Gastroesophageal sphincter (tissue), 4 donors: ENCODE measurements at places on chromosomes 5 and 9. TPM values are rescaled to one million over a fixed set of nuclear protein-coding genes. Genes with fewer than 3 reads are reported as not detected.

- H3K27ac ChIP-seq = no peak overlapping the region
- peaks cover 8% of the 10 kb centered on the region for H3K4me1 ChIP-seq
- ATAC-seq = no peak
- no peak overlapping the region for H3K4me3 ChIP-seq
Observed at GRCh38 chr9:124555043-124555442, 47.8 kb upstream of the NR5A1 start.

DNA sequence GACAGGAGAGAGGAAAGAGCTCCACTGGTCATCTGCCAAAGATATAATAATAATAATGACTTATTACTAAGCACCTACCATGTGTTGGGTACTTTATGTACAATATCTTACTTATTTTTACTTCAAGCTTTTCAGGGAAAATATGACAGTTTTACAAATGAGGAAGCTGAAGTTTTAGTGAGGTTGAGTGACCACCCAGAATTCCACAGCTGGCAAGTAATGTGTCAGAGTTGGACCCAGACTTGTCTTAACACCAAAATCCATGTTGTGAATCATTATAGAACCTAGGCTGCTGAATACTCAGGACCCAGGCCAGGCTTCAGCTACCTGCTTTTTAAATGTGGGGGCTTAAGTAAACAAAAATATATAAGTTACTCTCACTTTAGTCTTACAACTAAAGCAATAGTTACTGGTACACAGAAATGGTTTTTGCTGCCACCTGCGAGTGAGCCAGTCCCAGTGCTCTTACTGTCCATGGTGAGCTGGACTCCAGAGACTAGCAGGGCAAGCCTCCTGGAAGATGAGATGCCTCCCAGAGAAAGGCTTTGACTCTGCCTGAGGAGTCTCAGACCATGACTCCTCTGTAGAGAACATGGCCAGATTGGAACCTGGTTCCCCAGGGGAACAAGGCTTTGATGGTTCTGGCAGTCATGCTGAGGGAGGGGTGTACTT is 29.9 kb downstream of the RUSC2 start:
- no peak overlapping the region for H3K4me3 ChIP-seq
- peak overlapping the region; percentile 96 for H3K27ac ChIP-seq
- no peaks in the 10 kb centered on the region for H3K36me3 ChIP-seq
- no peaks in the 10 kb centered on the region for H3K27me3 ChIP-seq
- ATAC-seq = no peak

GRCh38 chr5:38555354-38556087 is 925 bp downstream of the LIFR start:
- no peaks in the 10 kb centered on the region for H3K36me3 ChIP-seq
- H3K27me3 ChIP-seq = no peaks in the 10 kb centered on the region
- ATAC-seq = no peak

DNA sequence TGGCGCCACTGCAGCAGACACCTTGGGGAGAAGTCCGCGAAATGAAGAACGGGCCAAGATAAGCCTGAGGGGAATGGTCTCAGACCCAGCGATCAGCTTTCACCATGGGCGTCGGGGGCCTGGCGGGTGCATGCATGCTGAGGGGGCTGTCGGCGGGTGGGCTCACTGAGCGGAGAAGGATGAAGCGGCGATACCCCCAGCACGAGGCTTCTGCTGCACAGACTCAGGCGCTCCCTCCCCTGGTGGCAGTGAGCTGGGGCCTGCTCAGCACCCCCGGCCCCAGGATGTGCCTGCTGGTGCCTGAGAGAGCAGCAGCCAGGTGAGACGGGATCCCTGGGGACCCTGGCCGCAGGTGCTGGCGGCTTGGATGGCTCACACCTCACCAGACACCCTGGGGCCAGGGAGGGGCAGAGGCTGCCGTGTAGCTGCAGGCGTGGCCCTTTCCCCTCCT is 31.2 kb downstream of the CEP72 start:
- no peak for ATAC-seq
- no peak overlapping the region for H3K4me3 ChIP-seq
- no peak overlapping the region for H3K27ac ChIP-seq
- H3K4me1 ChIP-seq = no peaks in the 10 kb centered on the region

- peak; percentile 38 for ATAC-seq
- H3K4me1 ChIP-seq = peaks cover 45% of the 10 kb centered on the region
- H3K27ac ChIP-seq = peak overlapping the region; percentile 95
- H3K36me3 ChIP-seq = peaks cover 22% of the 10 kb centered on the region
Observed at GRCh38 chr9:130579738-130580463, 524 bp downstream of the FUBP3 start.

GRCh38 chr5:53084546-53085255 is 24.9 kb downstream of the MOCS2 start:
- H3K36me3 ChIP-seq = no peaks in the 10 kb centered on the region
- no peak overlapping the region for H3K27ac ChIP-seq
- ATAC-seq = no peak
- no peaks in the 10 kb centered on the region for H3K4me1 ChIP-seq
- H3K27me3 ChIP-seq = no peaks in the 10 kb centered on the region

DNA sequence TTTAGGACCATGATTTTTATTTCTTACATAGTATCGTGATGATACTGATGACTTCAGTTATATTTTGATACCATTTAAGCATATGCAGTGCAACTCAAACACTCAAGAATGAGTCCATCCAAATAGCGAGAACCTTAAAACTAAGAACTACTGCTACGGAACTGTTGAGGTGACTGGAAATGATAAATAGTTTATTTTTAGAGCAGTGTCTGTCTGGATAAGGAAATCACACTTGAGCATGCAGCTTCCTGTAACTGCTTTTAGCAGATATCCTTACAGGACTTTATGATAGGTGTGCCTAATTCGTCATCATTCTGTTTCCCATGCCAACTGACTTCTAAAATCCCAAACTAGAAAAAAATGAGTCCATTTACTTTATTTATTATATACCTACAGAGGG is 85.5 kb downstream of the ADGRV1 start:
- H3K36me3 ChIP-seq = no peaks in the 10 kb centered on the region
- H3K4me3 ChIP-seq = no peak overlapping the region
- H3K27me3 ChIP-seq = no peaks in the 10 kb centered on the region
- H3K4me1 ChIP-seq = no peaks in the 10 kb centered on the region
- no peak overlapping the region for H3K27ac ChIP-seq

GRCh38 chr5:180093651-180094382 is 22.3 kb upstream of the RNF130 start:
- H3K36me3 ChIP-seq = no peaks in the 10 kb centered on the region
- H3K4me1 ChIP-seq = no peaks in the 10 kb centered on the region
- no peak overlapping the region for H3K4me3 ChIP-seq
- H3K27ac ChIP-seq = no peak overlapping the region
- ATAC-seq = no peak

DNA sequence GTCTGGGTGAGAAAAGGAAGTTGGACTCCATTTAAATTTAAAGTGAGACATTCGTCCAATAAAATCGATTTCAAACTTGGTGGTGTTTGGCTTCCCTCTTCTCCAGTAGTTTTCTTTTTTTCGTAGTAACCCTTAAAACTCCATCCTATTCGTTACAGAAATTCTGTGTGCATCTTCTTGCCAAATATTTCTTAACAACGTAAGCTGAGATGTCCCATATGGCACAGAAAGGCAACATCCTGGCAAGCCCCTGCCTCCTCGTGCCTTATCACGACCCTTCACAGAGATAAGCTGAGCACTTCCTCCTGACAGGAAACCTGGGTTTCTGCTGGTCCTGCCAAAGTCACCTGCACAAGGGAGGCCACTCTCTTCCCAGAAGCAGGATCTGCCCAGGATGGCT is 11.8 kb upstream of the ADAMTS2 start:
- peaks cover 8% of the 10 kb centered on the region for H3K27me3 ChIP-seq
- no peak for ATAC-seq
- H3K4me1 ChIP-seq = peaks cover 21% of the 10 kb centered on the region

- no peak for ATAC-seq
- no peak overlapping the region for H3K27ac ChIP-seq
- peaks cover 24% of the 10 kb centered on the region for H3K36me3 ChIP-seq
- H3K4me1 ChIP-seq = no peaks in the 10 kb centered on the region
Observed at GRCh38 chr9:92850898-92851297, 26.9 kb downstream of the ZNF484 start.

GRCh38 chr9:98359569-98359968 is 104.1 kb upstream of the TBC1D2 start:
- no peak overlapping the region for H3K27ac ChIP-seq
- peaks cover 8% of the 10 kb centered on the region for H3K27me3 ChIP-seq
- H3K4me3 ChIP-seq = no peak overlapping the region
- ATAC-seq = no peak
- no peaks in the 10 kb centered on the region for H3K36me3 ChIP-seq
- no peaks in the 10 kb centered on the region for H3K4me1 ChIP-seq

DNA sequence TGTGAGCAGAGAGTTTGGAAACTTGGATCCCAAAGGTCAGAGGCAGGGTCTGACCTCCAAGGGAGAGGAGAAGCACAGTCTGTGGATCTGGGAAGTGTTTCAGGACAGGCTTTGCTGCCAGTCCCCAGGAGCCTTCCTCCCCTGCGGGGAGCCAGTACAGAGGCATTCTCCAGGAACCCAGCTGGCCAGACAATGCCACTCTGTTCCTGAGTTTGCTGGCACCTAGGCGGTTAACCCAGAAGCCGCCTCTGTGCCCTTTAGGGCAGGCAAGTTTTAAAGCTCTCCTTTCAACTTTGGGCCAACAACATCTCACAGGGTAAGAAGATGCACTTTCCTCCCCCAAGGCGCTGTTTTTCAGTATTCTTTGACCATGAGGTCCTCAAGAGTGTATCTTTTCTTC is 37.0 kb upstream of the FGF1 start:
- H3K36me3 ChIP-seq = no peaks in the 10 kb centered on the region
- peaks cover 4% of the 10 kb centered on the region for H3K27me3 ChIP-seq
- H3K4me1 ChIP-seq = no peaks in the 10 kb centered on the region
- H3K27ac ChIP-seq = no peak overlapping the region
- H3K4me3 ChIP-seq = no peak overlapping the region

GRCh38 chr5:31996909-31997308 is 177.2 kb downstream of the GOLPH3 start:
- peaks cover 10% of the 10 kb centered on the region for H3K36me3 ChIP-seq
- H3K4me1 ChIP-seq = no peaks in the 10 kb centered on the region
- ATAC-seq = no peak
- H3K27me3 ChIP-seq = no peaks in the 10 kb centered on the region

GRCh38 chr9:75914883-75915452 is 24.5 kb downstream of the PCSK5 start:
- no peak overlapping the region for H3K27ac ChIP-seq
- no peaks in the 10 kb centered on the region for H3K36me3 ChIP-seq
- H3K27me3 ChIP-seq = no peaks in the 10 kb centered on the region
- H3K4me3 ChIP-seq = no peak overlapping the region

- H3K27ac ChIP-seq = no peak overlapping the region
- H3K4me3 ChIP-seq = no peak overlapping the region
- no peaks in the 10 kb centered on the region for H3K27me3 ChIP-seq
- no peak for ATAC-seq
- no peaks in the 10 kb centered on the region for H3K4me1 ChIP-seq
Observed at GRCh38 chr9:94655739-94656138, 16.4 kb upstream of the FBP1 start.

DNA sequence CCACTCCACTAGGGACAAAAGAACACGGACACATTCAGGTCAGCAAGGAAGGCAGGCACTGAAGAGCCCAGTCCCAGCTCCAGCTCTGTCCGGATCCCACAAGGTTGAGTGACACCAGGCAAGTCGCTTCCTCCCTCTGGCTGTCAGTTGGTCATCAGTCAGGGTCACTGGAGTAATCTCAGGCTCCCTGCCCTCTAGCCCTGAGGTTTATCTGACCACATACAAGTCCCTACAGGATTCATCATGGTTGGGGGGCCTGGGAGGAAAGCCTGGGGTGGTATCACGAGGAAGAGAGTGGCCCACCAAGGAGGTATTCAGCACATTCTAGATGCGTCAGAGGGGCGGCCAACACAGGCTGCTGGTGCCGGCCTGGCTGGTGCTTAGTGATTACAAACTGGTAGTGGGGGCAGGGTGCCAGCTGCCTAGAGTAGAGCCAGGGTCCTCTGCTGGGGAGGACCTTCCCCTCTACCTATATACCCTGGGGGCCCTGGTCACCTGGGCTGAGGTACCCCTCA is 81.5 kb downstream of the SHB start:
- H3K27ac ChIP-seq = no peak overlapping the region
- H3K4me1 ChIP-seq = peaks cover 9% of the 10 kb centered on the region
- no peaks in the 10 kb centered on the region for H3K27me3 ChIP-seq
- ATAC-seq = no peak
- no peak overlapping the region for H3K4me3 ChIP-seq
- no peaks in the 10 kb centered on the region for H3K36me3 ChIP-seq

DNA sequence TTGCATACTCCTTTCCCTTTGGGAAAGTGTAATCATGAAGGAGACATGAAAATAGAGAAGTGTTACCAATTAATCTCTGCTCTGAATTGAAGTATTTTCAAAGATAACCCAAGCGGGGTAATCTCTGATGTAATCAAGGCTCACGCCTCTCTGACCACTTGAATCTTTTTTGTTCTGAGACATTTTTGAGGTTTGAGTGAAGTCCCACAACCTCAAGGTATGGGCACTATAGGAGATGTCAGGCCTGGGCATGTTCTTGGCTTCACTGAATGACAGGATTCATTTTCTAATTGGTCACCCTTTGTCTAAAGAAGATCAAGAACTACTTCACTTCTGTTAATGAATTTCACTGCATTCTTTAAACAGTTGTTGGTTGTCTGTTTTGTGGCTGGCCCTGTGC is 23.7 kb downstream of the ENHO start:
- H3K4me1 ChIP-seq = peaks cover 29% of the 10 kb centered on the region
- ATAC-seq = no peak
- no peak overlapping the region for H3K27ac ChIP-seq

GRCh38 chr5:174065528-174066197 is 20.2 kb downstream of the NSG2 start:
- no peaks in the 10 kb centered on the region for H3K36me3 ChIP-seq
- no peaks in the 10 kb centered on the region for H3K4me1 ChIP-seq
- peaks cover 28% of the 10 kb centered on the region for H3K27me3 ChIP-seq
- H3K27ac ChIP-seq = no peak overlapping the region
- H3K4me3 ChIP-seq = no peak overlapping the region
- no peak for ATAC-seq

- no peaks in the 10 kb centered on the region for H3K27me3 ChIP-seq
- ATAC-seq = no peak
- H3K4me1 ChIP-seq = no peaks in the 10 kb centered on the region
- peak overlapping the region; percentile 45 for H3K27ac ChIP-seq
- no peaks in the 10 kb centered on the region for H3K36me3 ChIP-seq
- H3K4me3 ChIP-seq = peak overlapping the region; percentile 39
Observed at GRCh38 chr9:129283291-129283691, 105.2 kb upstream of the IER5L start.

KCNV2 gene
- total RNA-seq = not detected

DEPDC1B gene
- not detected for total RNA-seq

LRRC19 gene
- not detected for total RNA-seq

DMRT3 gene
- not detected for total RNA-seq

HARS2 gene
- 16.0 TPM for total RNA-seq

MTAP gene
- 23.2 TPM for total RNA-seq

NKD2 gene
- 1.8 TPM for total RNA-seq

ECSCR gene
- total RNA-seq = 7.6 TPM

TERT gene
- not detected for total RNA-seq

TRAF1 gene
- 8.5 TPM for total RNA-seq

RIGI gene
- 7.1 TPM for total RNA-seq

ANKRD31 gene
- not detected for total RNA-seq

PCDHGA11 gene
- total RNA-seq = 4.0 TPM

SLC6A19 gene
- total RNA-seq = not detected

GPR151 gene
- not detected for total RNA-seq
